G401 (cell line): ENCODE measurements at places on chromosomes 4 and X.

GRCh38 chr4:83369831-83370639 is 35.4 kb upstream of the HPSE start:
- no peak for DNase-seq

DNA sequence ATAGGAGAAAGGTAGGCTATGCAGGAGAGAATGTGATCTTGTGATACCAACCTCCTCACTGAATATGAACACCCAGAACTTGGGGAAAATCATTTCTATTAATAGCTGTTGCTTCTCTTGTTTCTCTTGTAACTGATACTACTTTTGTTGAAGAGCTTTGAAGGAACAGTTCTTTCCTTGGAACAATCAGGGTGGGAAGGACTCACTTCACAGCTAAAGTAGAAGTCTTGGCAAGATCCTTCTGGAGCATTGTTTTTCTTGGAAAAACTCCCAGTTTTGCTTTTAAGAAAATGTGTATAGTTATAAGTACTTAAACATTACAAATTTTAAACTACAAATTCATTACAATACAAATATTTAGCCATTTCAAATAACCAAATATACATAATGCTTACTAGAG is 19.1 kb upstream of the XK start:
- DNase-seq: no peak

- DNase-seq: peak; percentile 74
Measured at GRCh38 chrX:17009856-17010625, 63.6 kb downstream of the REPS2 start.

GRCh38 chr4:62324215-62324614 is 1124.1 kb downstream of the ADGRL3 start:
- peak; percentile 76 for DNase-seq

- DNase-seq: no peak
Measured at GRCh38 chr4:102869569-102870197, 891 bp downstream of the CISD2 start.

GRCh38 chrX:1592470-1593142 is 1.2 kb downstream of the AKAP17A start:
- DNase-seq: no peak

GRCh38 chr4:189420572-189420971 is 520.1 kb upstream of the FRG1 start:
- DNase-seq: no peak

GRCh38 chr4:64539234-64539849 is 130.1 kb upstream of the TECRL start:
- DNase-seq: peak; percentile 73

- no peak for DNase-seq
Measured at GRCh38 chrX:8848911-8849310, 47.7 kb upstream of the FAM9A start.

DNA sequence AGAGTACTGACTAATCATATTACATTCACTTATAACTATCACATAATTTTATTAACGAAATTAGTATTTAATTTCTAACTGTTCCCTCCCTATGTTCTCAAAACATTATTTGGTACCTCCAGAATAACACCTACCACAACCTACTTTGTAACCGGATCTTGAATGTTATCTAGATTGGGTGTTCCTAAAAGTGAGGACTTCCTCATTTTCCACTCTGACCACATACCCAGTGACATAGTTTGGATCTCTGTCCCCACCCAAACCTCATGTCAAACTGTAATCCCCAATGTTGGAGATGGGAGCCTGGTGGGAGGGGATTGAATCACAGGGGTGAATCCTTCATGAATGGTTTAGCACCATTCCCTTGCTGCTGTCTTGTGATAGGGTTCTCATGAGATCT is 21.8 kb downstream of the NR3C2 start:
- no peak for DNase-seq
